ENCODE measurements at places on chromosomes 7 and 10. TPM values are rescaled to one million over a fixed set of nuclear protein-coding genes. Genes with fewer than 3 reads are reported as not detected.

- no peak for DNase-seq
Measured at GRCh38 chr7:70838292-70838907, 293.5 kb upstream of the GALNT17 start.

DNA sequence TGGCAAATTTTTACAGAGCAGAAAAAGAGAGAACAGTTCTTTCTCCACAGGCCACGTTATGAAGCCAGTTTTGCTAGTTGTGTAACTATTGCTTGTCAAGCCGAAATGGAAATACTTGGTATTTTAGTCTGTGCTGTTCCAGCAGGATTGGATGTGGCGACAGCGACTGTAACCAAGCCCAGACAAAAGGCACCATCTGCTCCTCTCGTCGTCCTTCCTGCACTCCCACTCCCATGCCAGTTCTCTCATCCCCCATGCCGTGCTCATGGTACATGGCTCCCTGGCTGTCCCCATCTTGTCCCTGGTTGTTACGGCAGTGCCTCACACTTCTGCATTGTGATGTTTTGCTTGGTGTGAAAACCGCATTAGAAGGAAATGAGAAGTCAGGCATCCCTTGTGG lies 185.7 kb upstream of the FZD8 start:
- no peak for DNase-seq

- no peak for DNase-seq
Measured at GRCh38 chr10:13847201-13847631, 260.5 kb downstream of the PRPF18 start.

DNA sequence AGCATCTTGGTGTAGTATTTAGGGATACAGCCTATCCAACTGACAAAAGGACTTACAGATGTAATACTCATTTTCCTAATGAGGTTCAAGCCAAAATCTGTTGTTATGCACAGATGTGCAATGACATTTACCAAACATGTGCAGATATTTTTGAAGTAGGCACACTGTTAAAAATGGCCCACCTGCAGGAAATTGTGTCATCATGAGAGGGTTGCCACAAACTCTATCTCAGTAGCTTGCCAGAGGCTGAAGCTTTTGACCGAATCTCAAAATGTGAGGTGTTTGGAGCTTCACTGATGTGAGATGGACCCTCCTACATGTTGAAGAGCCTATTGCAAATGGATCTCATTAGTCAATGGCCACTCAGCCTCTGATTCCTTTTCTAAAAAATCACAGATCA lies 89.7 kb upstream of the CSTF2T start:
- DNase-seq = no peak

- DNase-seq = peak; percentile 88
Measured at GRCh38 chr7:99142727-99143520, 984 bp downstream of the SMURF1 start.

- no peak for DNase-seq
Measured at GRCh38 chr10:89307269-89307577, 5.4 kb downstream of the IFIT2 start.

- no peak for DNase-seq
Measured at GRCh38 chr10:107666214-107666613, 501.7 kb upstream of the SORCS1 start.

GRCh38 chr10:17240096-17240495 lies 12.1 kb downstream of the VIM start:
- no peak for DNase-seq

- DNase-seq = no peak
Measured at GRCh38 chr7:25815711-25816110, 336.3 kb upstream of the NFE2L3 start.

GRCh38 chr10:114868870-114869519 lies 47.4 kb downstream of the FHIP2A start:
- DNase-seq = no peak

DNA sequence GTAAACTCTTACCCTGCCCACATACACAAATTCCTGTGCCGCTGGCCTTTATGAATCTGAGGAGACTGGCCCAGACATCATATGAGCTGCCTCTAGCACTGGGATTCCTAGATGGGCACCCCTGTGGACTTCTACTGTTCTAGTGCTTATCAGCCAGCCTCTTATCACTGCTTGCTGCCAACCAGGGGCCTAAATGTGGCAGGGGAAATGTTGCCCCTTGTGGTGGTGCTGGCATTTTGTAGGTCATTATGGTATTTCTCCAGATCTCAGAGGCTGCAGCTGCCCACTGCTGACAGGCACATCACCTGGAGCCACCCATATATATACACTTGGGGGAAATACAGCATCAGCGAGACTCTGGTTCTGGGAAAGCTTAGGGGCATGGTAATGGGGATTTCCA lies 5.4 kb downstream of the SFR1 start:
- DNase-seq = no peak

GRCh38 chr7:131765575-131765974 lies 209.1 kb upstream of the PODXL start:
- DNase-seq = no peak

GRCh38 chr10:83954193-83954799 lies 185.0 kb upstream of the GHITM start:
- DNase-seq = no peak

DNA sequence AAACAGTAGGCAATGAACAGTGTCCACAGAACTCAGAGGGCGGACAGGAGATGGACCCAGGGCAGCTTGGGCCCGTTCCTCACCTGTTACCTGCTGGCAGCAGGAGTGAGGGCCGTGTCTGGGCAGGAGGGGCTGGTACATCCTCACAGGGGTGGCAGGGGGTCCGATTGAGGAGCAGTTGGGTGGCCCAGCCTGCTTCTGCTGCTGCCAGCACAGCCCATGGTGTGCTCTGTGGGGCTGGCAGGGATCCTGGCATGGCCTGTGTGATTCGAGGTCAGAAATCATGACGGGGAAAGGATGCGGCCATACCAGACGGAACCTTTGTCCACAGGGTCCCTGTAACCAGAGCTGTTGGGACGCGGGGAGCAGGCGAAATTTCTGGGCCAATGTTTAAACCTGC lies 49.6 kb downstream of the INPP5A start:
- DNase-seq = no peak

GRCh38 chr7:7841027-7841426 lies 122.6 kb upstream of the RPA3 start:
- no peak for DNase-seq

GRCh38 chr10:74752371-74753040 lies 73.9 kb upstream of the KAT6B start:
- no peak for DNase-seq

- DNase-seq = no peak
Measured at GRCh38 chr7:135197343-135197742, 14.0 kb downstream of the WDR91 start.

DNA sequence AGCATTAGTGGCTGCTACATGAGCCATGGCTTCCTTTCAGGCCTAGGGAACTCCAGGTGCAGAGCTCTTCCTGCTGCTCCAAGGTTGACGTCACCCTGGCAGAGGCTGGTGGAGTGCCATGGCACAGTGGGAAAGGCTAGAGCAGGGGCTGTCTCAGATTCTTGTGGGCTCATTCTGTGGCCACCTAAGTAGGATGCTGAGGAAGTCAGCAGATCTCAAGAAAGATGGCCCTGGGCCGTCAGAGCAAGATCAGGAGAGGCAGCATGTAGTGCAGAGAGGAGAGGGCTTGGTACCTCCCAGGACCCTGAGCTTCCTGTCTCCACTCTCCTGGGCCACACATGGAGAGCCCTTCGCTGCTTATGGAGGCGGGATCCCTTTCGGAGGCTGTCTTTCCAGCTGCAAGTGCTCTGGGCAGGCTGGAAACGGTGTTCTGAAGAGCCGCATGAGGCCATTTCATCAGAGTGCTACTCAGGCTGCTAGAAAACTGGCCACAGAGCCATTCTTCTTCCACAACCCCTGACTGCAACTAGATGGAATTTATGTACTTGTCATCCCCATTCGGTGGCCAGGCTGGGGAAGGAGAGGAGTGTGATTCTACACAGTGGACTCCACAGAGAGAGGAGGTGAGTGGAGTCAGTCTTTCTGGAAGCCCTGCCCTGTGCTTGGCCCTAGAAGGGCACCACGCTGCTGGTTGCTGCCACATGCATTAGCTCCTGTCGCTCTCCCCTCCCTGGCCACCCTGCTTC lies 304.2 kb downstream of the RPS24 start:
- no peak for DNase-seq

DNA sequence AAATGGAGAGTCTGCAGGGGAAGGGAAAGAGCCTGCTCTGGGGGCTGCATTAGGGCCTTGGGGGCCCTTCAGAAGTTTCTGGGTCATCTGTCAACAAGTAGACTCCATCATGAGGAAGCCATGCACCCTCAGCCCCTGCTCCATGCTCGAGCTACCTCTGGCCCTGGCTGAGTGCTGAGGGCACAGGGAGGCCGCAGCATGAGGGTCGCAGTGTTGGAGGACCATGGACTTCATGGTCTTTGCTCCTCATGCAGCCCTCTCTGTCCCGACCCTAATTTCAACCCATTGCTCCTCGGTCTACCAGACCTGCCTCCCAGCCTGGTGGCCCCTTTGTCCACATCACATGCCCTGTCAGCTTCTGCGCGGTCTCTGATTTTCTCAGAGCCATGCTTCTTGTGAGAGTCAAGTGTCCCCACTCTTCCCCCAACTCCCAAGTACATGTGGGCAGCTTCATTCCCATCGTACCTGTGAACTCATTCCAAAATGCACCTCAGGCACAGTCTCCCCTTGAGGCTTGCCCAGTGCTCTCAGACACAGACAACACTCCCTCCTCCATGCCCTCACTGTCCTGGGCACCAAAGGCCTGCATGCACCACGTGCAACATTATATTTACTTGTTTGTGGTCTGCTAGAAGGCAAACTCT lies 14.7 kb downstream of the ZNF488 start:
- DNase-seq = no peak

DNA sequence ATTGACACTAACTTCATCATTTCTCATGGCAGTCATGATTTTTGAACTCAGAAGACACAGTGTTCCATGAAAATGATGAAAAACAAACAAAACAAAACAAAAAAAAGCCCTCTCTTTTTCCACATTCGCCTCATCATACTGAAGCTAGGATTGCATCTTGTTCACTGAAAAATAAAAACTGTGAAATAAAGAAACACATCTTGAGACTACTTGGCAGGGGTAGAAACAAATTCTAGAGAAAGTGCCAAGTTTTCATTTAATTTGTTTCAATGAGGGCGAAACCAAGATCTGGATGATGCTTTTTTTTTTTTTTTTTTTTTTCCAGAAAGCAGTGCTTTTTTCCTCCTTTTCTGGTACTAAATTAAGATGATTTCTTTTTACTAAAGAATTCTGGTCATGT lies 350.4 kb upstream of the ETV1 start:
- no peak for DNase-seq

- DNase-seq = no peak
Measured at GRCh38 chr10:100873146-100873826, 39.5 kb upstream of the SLF2 start.

DNA sequence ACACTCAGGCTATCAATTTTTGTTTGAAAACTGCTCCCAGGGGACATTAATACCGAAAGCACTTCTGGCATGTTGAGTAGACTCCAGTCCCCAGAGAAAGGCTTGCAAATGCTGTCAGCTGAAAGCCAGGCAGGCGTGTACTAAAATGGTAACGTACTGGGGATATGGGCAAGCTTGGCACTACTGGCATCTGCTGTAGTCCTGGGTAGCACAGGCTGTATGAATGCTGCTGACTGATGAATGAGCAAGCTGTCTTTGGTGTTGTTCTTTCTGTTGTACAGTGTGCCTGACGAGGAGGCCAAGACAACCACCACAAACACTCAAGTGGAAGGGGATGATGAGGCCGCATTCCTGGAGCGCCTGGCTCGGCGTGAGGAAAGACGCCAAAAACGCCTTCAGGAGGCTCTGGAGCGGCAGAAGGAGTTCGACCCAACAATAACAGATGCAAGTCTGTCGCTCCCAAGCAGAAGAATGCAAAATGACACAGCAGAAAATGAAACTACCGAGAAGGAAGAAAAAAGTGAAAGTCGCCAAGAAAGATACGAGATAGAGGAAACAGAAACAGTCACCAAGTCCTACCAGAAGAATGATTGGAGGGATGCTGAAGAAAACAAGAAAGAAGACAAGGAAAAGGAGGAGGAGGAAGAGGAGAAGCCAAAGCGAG lies 53.5 kb upstream of the AGBL3 start:
- DNase-seq = no peak

GRCh38 chr7:101608772-101609713 lies 20.1 kb downstream of the MYL10 start:
- DNase-seq = no peak

DNA sequence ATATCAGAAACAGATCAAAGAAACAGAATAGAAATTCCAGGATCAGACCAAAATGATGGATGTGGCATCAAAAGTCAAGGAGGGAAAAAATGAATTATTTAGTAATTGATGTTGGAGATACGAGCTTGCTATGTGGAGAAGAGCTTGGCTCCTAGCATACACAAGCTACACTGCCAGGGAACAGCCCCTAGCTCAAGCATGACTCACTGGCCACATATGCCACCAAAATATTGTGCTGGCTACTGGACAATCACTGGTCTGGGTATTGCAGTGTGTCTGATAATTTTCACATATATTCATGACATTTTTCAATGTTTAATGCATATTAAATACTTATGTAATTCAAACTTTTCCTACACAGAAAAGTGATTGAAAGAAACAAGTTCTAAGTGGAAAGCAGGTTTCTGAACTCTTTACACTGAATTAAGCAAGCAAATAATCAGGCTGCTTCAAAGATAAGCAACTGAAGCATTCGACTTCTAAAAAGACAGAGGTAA lies 59.3 kb downstream of the OAT start:
- no peak for DNase-seq

DNA sequence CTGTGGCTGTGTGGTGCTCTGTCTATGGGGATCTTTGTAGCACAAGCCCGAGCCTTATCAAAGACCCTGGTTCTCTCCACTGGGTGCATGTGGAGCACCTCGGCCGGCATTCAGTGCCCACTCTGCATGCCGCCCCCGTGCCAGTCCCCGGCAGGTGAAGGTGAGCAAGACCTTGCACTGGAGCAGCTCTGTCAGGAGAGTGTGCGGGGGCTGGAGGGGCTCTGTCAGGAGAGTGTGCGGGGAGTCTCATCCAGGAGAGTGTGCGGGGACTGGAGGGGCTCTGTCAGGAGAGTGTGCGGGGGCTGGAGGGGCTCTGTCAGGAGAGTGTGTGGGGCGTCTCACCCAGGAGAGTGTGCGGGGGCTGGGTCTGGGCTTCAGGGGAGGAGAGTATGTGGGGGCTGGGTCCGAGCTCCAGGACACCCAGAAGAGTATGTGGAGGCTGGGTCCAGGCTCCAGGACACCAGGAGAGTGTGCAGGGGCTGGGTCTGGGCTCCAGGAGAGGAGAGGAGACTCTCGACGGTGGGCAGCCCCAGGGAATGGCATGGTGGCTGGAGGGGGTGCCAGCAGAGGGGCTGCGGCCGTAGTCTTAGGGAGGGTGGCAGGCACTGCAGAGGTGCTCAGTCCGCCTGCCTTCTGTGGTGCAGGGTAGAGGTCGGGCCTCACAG lies 40.8 kb downstream of the INPP5A start:
- DNase-seq = no peak

The FKBP6 gene
- total RNA-seq = not detected

The CLCN1 gene
- total RNA-seq = 0.08 TPM

The ANKRD1 gene
- not detected for total RNA-seq

The PVRIG gene
- total RNA-seq = 86.1 TPM

The TWIST1 gene
- not detected for total RNA-seq

The STOX1 gene
- total RNA-seq = 0.31 TPM

The CAMK2B gene
- total RNA-seq = 0.11 TPM

The ACBD7 gene
- 1.5 TPM for total RNA-seq

The MOGAT3 gene
- not detected for total RNA-seq

The NCF1 gene
- total RNA-seq = 3.8 TPM

The COL1A2 gene
- total RNA-seq = 0.47 TPM

The RBP4 gene
- total RNA-seq = not detected

The EN2 gene
- total RNA-seq = not detected

The RAB19 gene
- 9.1 TPM for total RNA-seq

The SPDYE2 gene
- 0.28 TPM for total RNA-seq

The C7orf33 gene
- total RNA-seq = not detected

Data from activated naive CD8-positive, alpha-beta T cell treated with anti-CD3 and anti-CD28 coated beads, Interleukin-2, amount 10 ng/mL, durations not matched to agents 7 days and 5 days (primary cell).